CD4-positive, alpha-beta T cell treated with Interferon alpha-2 for 1 hour (primary cell): ENCODE measurements at places on chromosomes 4 and X.

DNA sequence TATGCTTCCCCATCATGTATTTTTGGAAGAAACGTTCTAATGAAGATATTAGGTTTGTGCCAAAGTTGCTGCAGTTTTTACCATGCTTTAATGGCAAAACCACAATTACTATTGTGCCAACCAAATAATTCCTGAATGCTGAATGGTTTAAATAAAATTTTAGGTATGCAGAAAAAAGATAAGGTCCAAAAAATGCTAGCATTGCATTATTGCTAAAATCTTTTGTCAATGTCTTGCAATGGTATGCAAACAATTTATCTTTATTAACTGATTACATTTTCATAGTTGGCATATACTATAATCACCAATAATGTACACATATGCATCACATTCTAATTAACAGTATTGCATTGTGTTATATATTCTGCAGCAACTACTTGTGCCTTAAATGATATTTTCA is 1657.4 kb upstream of the IGFBP7 start:
- DNase-seq = no peak

GRCh38 chr4:107213880-107214279 is 177.8 kb upstream of the DKK2 start:
- DNase-seq = no peak

GRCh38 chr4:136687118-136687517 is 845.2 kb downstream of the PCDH18 start:
- no peak for DNase-seq

DNA sequence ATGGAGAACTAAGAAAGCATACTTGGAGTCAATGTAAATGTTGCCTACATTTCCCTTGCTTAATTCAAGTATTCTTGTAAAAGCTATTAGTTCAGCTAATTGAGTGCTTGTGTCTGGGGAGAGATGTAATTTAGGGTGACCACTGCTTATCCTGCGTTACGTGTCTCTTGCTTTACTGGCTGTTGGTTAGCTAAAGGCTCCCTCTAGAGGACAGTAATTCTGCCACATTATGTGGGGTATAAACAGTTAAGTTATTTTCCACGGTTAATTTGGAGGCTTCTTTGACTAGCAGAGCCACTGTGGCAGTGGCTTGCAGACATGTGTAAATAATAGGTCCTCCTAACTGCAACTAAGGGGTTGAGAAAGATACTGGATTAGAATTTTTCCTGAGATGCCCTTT is 25.3 kb upstream of the NAF1 start:
- no peak for DNase-seq

- DNase-seq = no peak
These were observed 271.6 kb downstream of the GRIA3 start for GRCh38 chrX:123455693-123456092.

DNA sequence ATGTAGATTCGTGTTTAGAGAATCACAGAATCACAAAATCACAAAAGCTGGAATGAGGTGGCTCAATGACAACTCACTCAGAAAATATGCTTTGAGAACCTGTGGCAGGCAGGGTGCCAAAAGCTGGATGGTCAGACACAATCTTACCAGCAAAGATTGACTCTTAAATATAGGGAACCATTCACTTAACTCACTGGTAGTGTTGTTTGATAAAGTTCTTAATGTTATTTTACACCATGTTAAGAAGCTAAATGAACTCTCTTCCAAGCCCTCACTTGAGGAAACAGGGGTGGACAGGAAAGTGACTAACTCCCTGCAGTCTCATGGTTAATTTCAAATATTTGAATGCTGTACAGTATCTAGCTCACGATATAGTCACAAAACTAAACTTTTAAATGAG is 5.7 kb upstream of the SCOC start:
- DNase-seq = no peak

GRCh38 chr4:24912252-24913118 is at the start of gene CCDC149:
TSS of gene CCDC149 (minus strand) at chr4:24913042. CDS start at chr4:24912864, 178 bp downstream.
- DNase-seq = no peak

DNA sequence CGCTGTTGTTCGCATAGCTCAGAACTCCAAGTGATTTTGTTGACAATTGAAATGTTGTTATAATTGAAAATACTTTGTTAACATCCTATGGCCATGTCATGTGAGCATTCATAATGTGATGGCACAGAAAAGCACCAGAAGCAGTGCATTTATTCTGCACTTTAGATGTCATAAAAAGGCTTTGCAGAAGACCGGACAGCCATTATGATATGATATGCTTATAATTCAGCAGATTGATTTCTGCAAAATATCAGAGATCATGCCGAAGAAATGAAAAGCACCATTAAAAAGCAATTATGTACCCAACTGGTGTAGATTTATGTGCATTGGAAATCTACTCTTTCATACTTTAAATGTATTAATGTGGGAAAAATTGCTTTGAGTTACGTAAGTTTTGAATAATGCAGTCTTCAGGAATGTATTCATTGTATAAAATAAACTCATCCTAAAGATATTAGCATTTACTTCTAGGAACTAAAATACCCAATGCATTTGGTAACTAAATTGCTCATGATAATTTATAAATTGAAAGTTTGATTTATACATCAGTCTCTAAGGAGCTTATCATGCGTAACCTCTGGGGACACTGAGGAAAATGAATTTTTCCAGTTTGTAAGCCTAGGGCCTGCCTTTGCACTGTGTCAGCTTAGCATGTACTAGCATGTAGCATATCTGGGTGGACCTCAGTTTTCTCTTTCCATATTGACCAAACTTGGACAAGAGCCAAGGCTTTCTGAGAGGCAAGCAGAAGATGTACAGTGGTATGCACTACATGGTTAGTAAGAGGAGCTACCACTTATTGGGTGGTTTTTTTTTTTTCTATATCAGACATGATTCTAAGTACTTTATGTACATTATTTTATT is 43.6 kb downstream of the TLR10 start:
- DNase-seq = no peak

GRCh38 chr4:99636422-99636821 is 21.2 kb downstream of the C4orf54 start:
- no peak for DNase-seq

GRCh38 chrX:31656013-31656412 is 584.2 kb upstream of the FTHL17 start:
- DNase-seq = no peak
